M059J (cell line): ENCODE measurements at places on chromosomes 4 and X. TPM values are rescaled to one million over a fixed set of nuclear protein-coding genes. Genes with fewer than 3 reads are reported as not detected.

Gene ZFP92
- total RNA-seq: not detected in 2 replicates

Gene HTRA3
- 0.81 and 3.2 TPM in 2 replicates for total RNA-seq

Gene MAGED4
- 31.4 and 48.5 TPM in 2 replicates for total RNA-seq

Gene TMEM150C
- 1.8 and 4.0 TPM in 2 replicates for total RNA-seq

Gene GASK1B
- total RNA-seq: 2.5 and 4.4 TPM in 2 replicates

Gene VCX
- total RNA-seq: not detected in 2 replicates

Gene APLN
- 1.9 and 2.1 TPM in 2 replicates for total RNA-seq

Gene GYPE
- not detected in 2 replicates for total RNA-seq

Gene DGKK
- total RNA-seq: 0.05 TPM in 1 of 2 replicates, not detected in the other

Gene CT45A2
- total RNA-seq: not detected in 2 replicates

Gene UTP3
- 10.1 and 16.2 TPM in 2 replicates for total RNA-seq

Gene TKTL1
- 0.22 TPM in 1 of 2 replicates, not detected in the other for total RNA-seq

Gene NPY5R
- not detected in 2 replicates for total RNA-seq

DNA sequence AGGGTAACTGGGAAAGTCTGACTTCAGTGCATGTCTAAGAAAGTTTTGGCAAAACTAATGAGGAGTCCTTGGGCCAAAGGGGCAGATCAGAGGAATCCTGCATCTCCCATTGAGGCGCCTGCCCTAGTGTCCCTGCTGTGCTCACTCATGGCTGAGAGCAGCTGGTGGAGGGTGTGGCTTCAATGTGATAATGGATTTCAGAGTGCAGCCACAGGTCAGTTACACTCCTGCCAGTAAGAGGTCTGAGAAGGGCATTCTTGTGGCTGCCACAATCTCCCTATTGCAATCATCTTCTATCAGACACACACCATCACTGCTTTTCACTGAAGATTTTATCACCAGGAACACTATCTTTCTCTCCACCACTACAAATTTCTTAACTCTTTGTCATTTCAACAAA lies 457.1 kb downstream of the MID1IP1 start:
- peak; percentile 36 for DNase-seq

GRCh38 chrX:100606753-100607152 lies 22.0 kb downstream of the TNMD start:
- no peak for DNase-seq

GRCh38 chr4:62279689-62280088 lies 1079.6 kb downstream of the ADGRL3 start:
- DNase-seq: no peak

GRCh38 chr4:38377195-38377594 lies 286.8 kb upstream of the KLF3 start:
- DNase-seq: peak; percentile 20

GRCh38 chrX:44011506-44011905 lies 38.3 kb upstream of the NDP start:
- no peak for DNase-seq

- DNase-seq: no peak
These were observed 73.9 kb downstream of the AMELX start for GRCh38 chrX:11366998-11367595.

GRCh38 chrX:46722742-46723568 lies 36.0 kb downstream of the SLC9A7 start:
- peak; percentile 42 for DNase-seq

DNA sequence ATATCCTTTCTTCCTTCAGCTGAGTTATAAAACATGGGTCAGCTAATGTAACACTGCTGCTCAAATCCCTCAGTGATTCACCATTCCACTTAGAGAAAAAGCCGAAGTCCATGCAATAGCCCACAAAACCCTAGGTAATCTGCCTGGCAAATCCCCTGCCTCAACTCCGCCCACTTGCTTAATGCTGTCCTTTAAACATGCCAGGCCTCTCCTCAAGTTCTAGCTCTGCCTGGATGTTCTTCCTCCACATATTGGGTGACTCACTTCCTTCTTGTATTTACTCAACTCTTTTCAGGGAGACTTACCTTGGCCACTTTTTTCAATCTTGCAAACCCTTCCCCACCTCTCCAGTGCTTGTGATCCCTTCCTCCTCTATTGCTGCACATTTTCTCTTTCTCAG lies 89.8 kb downstream of the EMCN start:
- DNase-seq: peak; percentile 88

GRCh38 chr4:89175611-89176010 lies 64.3 kb downstream of the TIGD2 start:
- no peak for DNase-seq

- peak; percentile 84 for DNase-seq
These were observed 146.2 kb downstream of the KCNIP4 start for GRCh38 chr4:21802406-21802805.

DNA sequence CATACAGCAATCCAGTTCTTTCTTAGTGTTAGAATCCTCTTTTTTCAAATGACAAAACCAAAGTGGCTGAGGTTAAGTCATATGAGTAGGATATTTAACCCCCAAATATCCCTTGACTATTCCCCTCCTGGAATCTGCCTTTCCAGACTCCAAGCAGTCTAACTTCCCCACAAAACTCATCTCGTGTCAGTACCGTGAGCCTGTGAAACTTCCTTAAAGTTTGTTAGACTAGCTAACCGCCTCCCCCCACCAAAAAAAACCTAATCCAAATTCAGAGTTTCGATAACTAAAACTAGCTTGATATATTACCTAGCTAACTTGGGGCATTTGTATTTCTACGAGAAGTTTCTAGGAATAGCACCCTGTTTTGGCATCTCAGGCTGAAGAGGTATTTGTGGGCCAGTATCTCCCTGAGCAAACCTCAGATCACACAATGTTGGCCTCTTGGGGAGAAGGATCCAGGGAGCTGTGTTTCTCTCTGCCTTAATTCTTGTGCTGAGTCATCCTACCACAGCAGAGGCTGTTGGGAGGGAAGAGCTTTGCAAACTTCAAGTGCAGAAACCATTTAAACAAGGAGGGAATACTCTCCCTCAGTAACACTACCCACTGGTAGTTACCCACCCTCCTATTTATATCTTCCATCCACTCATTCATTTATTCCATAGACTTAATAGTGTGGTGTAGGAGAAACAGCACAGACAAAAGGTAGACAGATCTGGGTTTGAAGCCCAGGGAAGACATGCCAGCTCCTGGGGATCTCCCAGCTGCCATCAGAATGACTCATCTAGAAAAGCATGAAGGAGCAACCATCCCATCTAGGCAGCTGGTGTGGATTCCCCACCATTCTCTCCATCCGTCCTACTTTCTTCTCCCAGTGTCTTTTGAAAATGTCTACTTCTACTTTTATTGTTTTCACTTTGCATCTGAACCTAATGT lies 39.3 kb upstream of the TXK start:
- DNase-seq: peak; percentile 90

DNA sequence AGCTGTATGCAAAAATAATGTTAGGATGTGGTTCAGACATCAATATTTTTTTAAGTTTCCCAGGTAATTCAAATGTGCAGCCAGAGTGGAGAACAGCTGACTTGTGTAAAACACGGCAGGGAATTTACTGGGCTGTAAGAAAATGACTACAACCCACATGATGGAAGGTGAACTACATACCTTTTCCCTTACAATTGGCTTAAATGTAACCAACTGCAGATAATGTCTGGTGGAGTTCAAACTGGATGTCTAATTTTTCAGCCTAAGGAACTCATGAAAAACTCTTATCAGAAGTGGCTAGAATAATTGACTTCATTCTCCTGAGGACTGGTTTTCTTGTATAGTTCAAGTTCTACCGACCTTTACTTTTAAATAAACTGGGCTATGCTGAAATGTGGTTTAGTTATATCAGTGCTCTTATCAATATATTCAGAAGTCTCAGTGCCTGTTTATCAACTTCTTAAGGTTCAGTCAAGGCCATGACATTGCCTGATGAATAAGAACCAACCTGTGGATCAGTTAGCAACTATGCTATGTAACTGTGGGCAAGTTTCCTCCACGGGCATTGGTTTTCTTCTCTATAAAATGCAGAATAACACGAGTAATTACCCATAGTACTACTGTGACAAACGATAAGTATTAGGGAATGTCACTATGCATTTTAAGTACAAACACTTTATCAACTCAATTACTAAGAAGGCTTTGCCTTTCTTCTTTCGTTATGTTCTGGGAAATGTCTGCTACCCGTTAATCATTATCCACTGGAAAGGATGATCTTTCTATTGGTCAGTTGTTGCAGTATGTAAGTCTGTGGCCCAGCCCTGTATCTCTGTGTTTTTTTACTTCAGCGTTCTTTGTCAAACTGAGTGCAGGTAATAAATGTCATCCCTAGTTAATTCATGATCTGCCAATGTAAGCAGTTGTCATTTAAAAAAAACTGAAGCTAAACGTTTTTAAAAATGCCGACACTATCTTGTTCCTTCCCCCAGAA lies 181.6 kb downstream of the PCDH7 start:
- no peak for DNase-seq

DNA sequence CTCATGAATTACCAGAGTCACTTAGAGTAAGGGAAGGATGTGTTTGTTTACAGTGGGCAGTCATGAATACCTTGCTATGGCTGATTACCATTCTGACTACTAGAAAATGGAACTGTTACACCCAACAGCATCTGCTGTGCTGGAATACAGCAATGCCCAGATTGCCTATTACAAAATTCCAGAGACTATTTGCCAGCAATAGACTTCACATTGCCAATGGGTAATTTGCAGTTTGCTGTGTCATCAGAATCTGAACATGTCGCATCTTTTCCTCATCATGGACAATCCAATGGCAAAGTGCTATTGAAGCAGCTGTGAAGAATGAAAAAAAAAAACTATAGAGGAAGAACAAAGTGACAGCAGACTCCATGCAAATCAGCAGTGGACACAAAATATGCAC lies 356.6 kb downstream of the CXXC4 start:
- DNase-seq: no peak

- DNase-seq: peak; percentile 63
These were observed 14.3 kb downstream of the FAM9C start for GRCh38 chrX:13029887-13030771.

DNA sequence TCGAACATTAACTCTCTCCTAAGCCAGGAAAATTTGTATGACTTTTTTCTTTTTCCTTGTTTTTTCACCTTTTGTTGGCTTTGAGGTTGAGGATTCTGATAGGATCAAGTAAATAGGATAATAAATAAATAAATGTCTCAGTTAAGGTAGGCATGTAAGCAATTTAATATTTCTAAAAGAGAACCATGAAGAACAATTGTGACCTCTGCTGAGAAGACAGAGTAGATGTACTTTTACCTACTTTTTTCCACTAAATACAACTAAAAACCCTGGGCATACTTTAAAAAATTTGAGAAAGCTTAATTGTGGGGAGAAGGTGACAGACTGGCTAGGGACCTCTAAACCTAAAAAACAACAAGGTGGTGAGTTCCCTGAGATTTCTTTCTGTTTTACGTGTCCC lies 31.6 kb upstream of the CLNK start:
- no peak for DNase-seq

- no peak for DNase-seq
These were observed 25.9 kb downstream of the EIF2S3 start for GRCh38 chrX:24080704-24081103.

DNA sequence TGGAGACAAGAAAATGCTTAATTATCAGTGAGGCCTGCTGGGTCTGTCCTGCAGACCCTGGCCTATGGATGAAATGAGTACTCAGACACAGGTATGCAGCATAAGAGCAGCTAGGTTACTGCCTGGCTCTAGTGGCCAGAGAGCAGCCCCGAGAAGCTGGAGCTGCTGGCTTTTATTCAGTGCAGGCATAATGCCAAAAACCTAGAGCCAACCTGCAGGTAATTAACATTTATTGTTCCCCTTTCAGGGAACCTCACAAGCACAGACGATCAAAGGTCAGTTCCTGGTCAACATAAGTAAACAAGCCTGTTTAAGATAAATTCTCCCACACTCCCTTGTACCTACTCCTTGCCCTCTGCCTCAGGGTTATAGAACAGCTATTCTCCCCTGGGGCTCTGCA lies 13.3 kb downstream of the IDS start:
- DNase-seq: peak; percentile 30

DNA sequence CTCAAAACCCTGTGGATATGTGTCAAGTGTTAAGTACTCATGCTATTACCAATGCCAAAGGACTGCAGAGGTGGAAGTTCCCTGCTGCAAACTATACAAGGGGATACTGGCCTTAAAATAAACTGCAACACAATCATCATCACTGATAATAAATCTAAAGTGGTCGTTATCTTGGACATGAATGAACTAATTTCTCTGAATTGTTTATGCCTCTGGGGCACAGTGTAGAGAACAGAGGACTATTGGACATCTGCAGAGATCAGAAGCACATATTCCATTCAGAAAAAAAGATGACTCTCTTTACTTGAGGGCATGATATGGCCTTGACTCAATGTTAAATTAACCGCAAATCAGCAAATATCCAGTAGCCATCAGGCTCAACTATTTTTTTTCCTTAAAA lies 542.6 kb upstream of the IGFBP7 start:
- DNase-seq: no peak

DNA sequence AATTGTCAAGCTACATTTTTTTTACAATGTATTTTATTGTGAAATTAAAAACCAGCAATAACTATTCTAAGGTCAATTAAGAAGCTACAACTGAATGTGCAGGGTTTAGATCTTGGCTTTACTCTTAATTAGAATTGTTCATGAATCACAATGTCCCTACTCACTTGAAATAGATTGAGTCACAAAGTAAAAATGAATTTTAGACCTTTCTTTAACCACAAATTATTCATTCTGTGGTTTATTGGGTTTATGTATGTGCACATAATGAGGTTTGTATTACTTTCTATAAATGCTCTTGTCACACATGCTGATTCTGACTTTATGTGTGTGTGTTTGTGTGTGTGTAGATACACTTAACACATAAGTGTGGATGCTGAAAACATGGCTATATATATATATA lies 647.0 kb upstream of the AADAT start:
- no peak for DNase-seq

DNA sequence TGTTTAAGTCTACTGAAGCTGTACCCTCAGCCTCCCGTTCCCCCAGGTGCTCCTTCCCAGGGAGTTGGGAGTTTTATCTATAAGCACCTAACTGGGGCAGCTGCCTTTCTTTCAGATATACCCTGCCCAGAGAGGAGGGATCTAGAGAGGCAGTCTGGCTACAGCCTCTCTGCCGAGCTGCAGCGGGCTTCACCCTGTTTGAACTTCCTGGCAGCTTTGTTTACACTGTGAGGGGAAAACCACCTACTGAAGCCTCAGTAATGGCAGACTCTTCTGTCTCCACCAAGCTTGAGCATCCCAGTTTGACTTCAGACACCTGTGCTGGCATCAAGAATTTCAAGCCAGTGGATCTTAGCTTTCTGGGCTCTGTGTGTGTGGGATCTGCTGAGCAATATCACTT lies 122.5 kb downstream of the MAGEE1 start:
- DNase-seq: no peak

DNA sequence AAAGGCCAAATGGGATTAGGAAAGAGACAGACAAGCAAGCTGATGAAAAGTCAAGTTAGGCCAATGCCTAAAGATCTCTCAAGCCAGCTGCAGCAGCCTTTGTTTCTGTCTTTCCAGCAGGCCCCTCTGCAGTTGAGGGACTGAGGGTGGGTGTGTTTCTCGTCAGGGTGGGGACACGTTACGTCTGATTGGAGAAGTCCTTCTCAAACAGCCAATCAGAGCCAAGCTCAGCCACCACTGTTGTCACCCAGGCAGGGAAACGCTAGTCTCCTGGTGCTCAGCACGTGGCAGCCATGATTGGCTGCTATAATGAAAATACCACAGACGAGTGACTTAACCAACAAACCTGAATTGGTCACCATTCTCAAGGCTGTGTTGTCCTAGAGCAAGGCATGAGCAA lies 177.1 kb upstream of the LCORL start:
- no peak for DNase-seq

GRCh38 chr4:169070071-169070894 lies 60.2 kb upstream of the CBR4 start:
- DNase-seq: peak; percentile 97

- DNase-seq: peak; percentile 41
These were observed 53.8 kb upstream of the OTUD4 start for GRCh38 chr4:145234091-145234706.
